Activated CD4-positive, alpha-beta T cell treated with anti-CD3 and anti-CD28 coated beads, Interleukin-2, amount 50 U/mL, for 24 hours (primary cell): ENCODE measurements at places on chromosomes 13 and 19.

GRCh38 chr19:13437919-13438618 lies 68.2 kb downstream of the CACNA1A start:
- no peak for DNase-seq

- DNase-seq, result peak; percentile 86
Measured at GRCh38 chr19:10105509-10106099, 558 bp upstream of the PPAN start.

GRCh38 chr19:16205205-16206045 lies 7.7 kb downstream of the AP1M1 start:
- DNase-seq, result no peak

DNA sequence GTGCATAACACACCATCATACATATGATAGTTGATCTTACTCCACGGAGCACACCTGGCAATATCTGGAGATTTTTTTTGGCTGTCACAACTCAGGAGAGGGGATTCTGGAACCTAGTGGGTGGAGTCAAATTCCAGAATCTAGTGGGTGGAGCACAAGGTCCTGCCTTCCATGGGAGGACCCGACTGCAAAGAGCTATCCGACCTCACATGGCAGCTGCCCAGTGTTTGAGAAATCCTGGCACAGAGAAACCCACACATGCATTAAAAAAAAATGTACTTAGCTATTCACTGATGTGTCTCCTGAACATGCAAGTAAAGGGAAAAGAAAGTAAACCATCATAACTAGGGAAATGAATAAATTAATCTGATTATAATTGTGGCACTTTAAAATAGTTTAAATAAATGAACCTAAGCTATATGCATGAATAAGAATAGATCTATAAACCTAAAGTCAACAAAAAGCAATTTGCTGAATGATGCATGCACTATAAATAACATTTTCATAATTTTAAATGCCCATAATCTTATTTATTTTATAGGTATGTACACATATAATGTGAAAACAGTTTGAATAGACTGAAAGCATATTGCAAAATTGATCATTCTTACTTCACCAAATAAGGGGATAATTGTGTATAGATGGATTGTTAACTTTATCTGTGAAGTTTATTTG lies 300.3 kb downstream of the MYO16 start:
- DNase-seq, result no peak

DNA sequence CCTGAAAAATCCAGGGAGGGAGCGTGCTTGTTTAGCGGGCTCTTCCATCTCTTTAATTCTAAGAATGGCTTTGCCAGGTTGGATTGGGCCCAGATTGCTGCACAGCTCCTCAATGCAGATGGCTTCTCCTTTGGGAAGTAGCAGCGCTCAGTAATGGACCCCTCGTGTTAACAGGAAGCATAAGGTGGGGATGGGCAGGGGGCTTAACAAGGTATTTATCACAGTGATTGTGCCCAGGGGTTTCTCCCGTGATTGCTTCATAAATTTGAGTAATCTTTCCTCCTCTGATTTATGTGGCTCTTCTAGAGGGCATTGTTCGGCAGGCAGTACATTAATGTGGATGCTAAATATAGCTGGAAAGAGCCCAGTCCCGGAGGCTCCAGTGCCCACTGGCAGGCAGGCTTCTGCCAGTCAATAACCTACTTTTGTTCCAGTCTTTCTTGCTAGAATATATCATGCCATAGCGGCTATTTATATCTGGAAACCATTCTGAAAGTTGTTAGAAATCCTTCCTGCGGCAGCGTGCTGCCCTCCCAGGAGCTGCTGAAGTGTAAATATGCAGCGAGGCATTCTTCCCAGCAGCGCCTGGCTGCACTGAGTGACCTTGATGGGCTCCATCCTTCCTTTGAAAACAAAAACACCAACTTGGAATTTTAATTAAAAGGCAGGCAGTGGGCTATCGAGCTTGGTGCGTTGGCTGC lies 65.0 kb downstream of the FGF9 start:
- DNase-seq, result no peak

DNA sequence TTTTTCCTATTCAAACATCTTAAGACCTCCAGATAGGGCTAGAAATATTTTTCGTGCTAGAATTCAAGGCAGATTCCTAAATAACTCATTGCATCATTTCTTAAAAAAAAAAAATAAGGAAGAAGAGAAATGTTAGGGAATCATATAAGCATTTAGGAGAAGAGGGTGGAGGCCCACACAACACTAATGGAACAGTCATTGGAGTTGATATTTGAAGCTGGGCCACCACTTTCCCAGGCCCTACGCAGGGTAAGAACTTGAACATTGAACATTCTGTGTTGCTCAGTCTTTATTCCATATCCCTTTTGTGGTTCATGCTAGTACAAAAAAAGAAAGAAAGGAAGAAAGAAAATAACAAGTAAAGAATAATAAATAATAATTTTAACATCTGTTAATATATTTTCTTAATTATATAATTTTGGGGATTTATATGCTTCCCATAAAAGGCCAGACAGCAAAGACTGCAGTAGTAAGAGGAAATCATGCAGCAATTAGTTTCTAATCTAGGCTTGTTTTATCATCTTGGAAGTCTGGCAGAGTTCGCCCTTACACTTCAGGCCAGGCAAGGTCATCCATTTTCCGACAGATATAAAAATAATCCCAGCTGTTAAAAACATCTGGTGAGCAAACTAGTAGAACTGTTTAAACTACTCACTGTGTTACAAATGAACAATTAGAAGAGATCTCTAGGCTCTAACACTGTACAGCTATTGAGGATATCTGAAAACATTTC lies 127.7 kb downstream of the FRY start:
- DNase-seq, result no peak

- no peak for DNase-seq
Measured at GRCh38 chr13:104553186-104553585, 1487.0 kb upstream of the SLC10A2 start.

DNA sequence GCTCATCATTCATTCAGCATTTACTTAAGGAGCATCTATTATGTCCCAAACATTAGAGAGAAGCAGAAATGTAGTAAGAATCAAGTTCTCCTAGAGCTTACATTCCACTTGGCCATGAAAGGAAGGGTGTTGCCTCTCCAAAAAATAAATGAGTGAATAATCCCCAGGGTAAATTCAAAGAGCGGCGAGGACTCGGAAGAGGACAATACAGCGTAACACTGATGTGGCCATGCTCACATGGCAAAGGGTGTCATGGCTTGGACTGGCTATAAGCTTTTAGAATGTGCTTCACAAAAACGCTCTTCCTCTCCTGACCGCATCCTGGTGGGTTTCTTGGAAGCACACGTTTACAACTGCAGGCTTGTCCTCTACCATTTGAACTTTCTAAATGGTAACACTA lies 290.2 kb downstream of the IRS2 start:
- no peak for DNase-seq

GRCh38 chr13:33322543-33322809 lies 36.9 kb upstream of the STARD13 start:
- DNase-seq, result no peak

GRCh38 chr19:1232652-1233072 lies 5.1 kb downstream of the CBARP start:
- DNase-seq, result no peak

DNA sequence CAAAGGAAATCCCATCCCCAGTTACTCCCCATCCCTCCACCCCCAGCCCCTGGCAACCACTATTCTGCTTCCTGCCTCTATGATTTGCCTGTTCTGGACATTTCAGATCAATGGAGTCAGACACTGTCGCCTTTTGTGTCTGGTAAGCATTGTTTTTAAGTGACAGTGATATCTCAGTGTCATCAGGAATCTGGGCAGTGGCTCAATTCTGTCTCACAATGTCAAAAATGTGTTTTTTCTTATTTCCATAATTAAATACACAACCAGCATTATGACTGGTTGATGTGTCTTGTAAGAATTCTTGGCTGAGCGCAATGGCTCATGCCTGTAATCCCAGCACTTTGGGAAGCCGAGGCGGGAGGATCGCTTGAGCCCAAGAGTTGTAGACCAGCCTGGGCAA lies 20.2 kb upstream of the PGLS start:
- DNase-seq, result no peak

DNA sequence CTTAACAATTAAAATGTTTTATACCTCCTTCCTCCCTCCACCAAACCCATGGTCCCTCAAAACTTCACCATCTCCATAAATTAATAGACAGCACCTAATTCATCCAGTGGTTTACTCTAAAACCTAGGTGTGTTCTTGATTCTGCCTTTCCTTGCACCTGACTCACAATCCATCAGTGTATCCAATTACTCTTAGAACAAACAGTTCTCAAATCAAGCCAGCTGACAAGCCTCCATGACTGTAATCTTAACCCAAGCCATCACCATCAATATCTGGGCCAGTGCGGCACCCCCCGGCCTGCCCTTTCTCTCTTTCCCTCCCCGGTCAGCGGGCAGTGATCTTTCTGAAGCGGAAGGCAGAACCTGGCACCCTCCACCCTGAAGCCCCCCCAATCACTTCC lies 75.6 kb downstream of the TNFRSF19 start:
- no peak for DNase-seq

GRCh38 chr13:72097568-72097967 lies 230.6 kb upstream of the DACH1 start:
- DNase-seq, result no peak

GRCh38 chr19:47158367-47158791 lies 27.7 kb downstream of the SAE1 start:
- DNase-seq, result no peak
